GM19239 (cell line): ENCODE measurements at places on chromosomes 1 and 21.

DNA sequence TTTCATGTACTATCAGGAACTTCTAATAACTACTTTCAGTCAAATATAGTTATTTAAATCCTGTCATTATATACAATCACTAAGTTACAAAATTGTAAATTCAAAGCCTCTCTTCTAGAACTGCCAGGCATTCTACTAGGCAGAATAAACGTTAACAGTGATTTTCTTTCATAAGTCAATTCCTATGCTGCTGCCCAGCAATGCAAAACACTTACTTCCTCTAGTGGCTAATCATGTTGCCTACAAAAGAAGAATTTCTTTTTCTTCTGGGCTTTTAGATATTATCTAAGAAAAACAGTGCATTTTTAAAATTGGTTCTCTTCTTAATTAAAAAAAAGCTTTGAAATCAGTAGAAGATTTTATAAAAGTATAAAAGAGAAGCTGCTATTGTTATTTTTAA, 509.8 kb upstream of the ADAMTS5 start:
- no peak for DNase-seq

DNA sequence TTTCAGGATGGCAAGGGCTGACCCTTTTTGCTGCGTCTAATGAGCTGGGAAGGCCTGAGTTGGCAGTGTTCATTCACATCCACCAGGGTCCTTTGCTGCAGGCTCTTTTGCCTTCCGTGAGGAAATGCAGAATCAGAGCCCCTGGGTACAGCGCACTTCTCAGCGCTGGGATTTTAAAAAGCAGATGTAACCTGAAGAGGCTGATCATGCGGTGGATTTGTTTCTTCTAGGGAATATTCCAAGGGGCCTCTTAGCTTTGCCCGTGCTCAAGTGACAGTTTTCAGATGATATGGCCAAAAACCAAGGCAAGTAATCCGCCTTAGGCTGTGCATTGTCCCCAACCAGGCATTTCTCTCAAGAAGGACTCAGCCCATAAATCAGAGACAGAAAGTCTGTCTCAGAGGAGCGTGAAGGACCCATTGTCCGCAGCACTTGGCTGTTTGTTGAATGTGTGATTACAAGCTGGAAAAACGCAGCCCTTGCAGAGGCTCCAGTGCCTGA, 237.6 kb downstream of the PTPRC start:
- DNase-seq, result no peak

GRCh38 chr1:203011582-203011981, 4.4 kb downstream of the TMEM183A start:
- no peak for DNase-seq

GRCh38 chr1:28070725-28071593, 17.5 kb downstream of the EYA3 start:
- no peak for DNase-seq

DNA sequence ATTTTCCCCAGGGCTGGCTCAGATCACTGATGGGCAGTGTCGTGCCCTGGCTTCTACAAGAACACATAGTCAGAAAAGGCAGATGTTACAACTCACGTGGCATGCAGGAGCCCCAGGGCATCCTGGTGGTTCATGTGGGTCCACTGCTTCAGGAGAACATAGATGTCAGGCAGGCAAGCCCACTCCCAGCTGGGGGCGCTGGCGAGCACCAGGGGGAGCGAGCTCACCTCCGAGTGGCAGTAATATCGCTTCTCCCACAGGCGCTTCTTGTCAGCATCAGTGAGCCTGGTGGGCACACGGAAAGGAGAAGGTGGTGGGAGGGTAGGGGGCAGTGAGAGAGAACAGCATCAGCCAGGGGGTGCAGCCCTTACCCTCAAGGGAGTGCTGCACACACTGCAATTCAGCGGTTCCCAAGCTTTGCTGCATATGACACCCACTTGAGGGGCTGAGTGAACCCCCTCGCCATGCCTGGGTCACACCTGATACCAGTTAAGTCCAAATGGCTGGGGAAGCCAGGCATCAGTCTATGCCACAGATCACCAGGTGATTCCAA, 34.3 kb upstream of the PPP1R15B start:
- DNase-seq, result no peak
